RWPE2 (cell line): ENCODE measurements at places on chromosomes 7 and 10.

- H3K4me3 ChIP-seq: peak within 1 kb of the TSS; percentile 63
- H3K27ac ChIP-seq: peak within 1 kb of the TSS; percentile 58
- peaks cover 10% of the 10 kb centered on the region for H3K4me1 ChIP-seq
- H3K36me3 ChIP-seq: no peaks in the 10 kb centered on the region
These were observed at the start of gene RGS10 for GRCh38 chr10:119542357-119542987. Gene RGS10, minus strand, starts transcription at chr10:119542719. Its CDS starts 81 bp downstream, at chr10:119542638.

- no peaks in the 10 kb centered on the region for H3K4me1 ChIP-seq
- no peak for DNase-seq
- no peak overlapping the region for H3K4me3 ChIP-seq
- H3K27ac ChIP-seq: no peak overlapping the region
- H3K27me3 ChIP-seq: no peaks in the 10 kb centered on the region
These were observed 23.3 kb upstream of the TPST1 start for GRCh38 chr7:66181845-66182244.

GRCh38 chr10:123428391-123428790 lies 237.8 kb upstream of the GPR26 start:
- no peaks in the 10 kb centered on the region for H3K36me3 ChIP-seq
- H3K4me3 ChIP-seq: no peak overlapping the region
- H3K4me1 ChIP-seq: no peaks in the 10 kb centered on the region
- H3K27me3 ChIP-seq: peaks cover 39% of the 10 kb centered on the region
- no peak overlapping the region for H3K27ac ChIP-seq
- no peak for DNase-seq

GRCh38 chr10:112792487-112793201 lies 157.4 kb upstream of the TCF7L2 start:
- no peak for DNase-seq
- H3K4me3 ChIP-seq: no peak overlapping the region
- H3K4me1 ChIP-seq: no peaks in the 10 kb centered on the region

GRCh38 chr7:2477447-2478398 lies 1.5 kb upstream of the GRIFIN start:
- H3K4me3 ChIP-seq: no peak overlapping the region
- H3K36me3 ChIP-seq: no peaks in the 10 kb centered on the region
- no peaks in the 10 kb centered on the region for H3K27me3 ChIP-seq
- no peaks in the 10 kb centered on the region for H3K4me1 ChIP-seq

DNA sequence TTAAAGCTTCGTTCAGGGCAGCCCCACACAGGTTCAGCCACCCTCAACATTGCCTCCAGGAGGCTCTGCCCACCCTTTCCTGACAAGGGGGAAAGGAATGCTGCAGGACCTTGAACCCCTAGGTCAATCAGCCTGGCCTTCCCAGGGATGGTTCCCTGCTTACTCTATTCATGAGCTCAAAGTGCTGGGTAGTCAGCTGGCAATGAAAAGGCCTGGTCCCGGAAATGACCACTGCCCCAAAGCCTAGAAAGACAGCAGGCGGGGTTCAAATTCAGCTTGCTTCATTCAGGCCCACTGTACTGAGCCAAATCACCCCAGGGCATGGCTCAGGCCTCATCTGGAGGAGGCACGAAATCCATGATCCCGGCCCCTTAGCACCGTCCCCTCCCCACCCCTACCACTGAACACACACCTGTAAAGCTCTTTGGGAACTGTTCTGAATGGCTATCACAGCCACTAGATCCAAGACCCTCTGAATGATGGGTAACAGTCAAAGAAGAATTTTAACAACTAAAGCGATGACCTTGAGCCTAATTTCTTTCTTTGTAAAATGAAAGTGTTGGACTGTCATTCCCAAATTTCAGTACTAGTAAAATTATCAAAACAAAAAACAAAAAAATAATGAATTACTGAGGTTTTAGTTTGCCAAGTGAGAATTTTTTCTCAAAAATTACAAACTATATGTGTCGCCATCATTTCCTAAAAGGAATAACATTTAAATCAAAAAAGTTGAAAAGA lies 1.0 kb downstream of the URGCP start:
- H3K27ac ChIP-seq: peak overlapping the region; percentile 80
- no peaks in the 10 kb centered on the region for H3K27me3 ChIP-seq
- DNase-seq: peak; percentile 67
- no peaks in the 10 kb centered on the region for H3K36me3 ChIP-seq
- H3K4me1 ChIP-seq: peaks cover 17% of the 10 kb centered on the region
- peak overlapping the region; percentile 80 for H3K4me3 ChIP-seq

DNA sequence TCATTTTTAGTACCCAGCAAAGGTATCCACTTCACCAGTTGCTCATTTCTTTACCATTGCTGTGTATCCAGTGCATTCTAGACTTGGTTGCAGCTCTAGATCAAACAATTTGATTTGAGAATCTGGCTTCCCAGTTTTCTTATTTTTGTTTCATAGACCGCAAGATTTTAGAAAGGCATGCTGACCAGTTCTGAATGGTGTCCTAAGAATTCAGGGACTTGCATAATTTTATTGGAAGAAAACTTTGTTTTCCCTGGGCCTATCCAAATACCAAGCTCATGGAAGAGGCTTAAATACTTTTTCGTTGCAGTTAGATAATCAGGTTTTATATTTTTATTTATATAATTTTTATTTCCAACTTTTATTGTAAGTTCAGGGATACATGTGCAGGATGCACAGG lies 58.3 kb downstream of the BICC1 start:
- no peak overlapping the region for H3K27ac ChIP-seq
- H3K36me3 ChIP-seq: no peaks in the 10 kb centered on the region
- H3K27me3 ChIP-seq: no peaks in the 10 kb centered on the region
- DNase-seq: no peak
- H3K4me3 ChIP-seq: no peak overlapping the region

DNA sequence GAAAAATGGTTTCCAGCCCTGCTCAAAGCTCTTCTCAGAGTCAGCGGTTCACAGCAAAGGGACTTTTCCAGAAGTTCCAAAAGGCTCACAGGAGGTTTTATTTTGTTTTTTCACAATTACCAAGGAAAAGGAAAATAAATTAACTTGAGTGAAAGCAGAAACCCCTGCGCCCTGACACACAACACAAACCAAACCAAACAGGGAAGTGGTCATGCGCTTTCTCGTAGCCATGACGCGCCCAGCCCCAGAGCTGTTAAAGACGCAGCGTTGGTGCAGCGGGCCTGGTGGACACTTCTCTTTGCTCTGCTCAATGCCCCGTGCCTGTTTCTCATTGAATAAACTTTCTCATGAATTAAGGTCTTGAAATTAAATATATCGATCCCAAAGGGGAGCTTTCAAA lies 134.4 kb upstream of the LYZL2 start:
- H3K4me1 ChIP-seq: no peaks in the 10 kb centered on the region
- no peaks in the 10 kb centered on the region for H3K27me3 ChIP-seq
- DNase-seq: no peak
- no peaks in the 10 kb centered on the region for H3K36me3 ChIP-seq
- H3K4me3 ChIP-seq: no peak overlapping the region

DNA sequence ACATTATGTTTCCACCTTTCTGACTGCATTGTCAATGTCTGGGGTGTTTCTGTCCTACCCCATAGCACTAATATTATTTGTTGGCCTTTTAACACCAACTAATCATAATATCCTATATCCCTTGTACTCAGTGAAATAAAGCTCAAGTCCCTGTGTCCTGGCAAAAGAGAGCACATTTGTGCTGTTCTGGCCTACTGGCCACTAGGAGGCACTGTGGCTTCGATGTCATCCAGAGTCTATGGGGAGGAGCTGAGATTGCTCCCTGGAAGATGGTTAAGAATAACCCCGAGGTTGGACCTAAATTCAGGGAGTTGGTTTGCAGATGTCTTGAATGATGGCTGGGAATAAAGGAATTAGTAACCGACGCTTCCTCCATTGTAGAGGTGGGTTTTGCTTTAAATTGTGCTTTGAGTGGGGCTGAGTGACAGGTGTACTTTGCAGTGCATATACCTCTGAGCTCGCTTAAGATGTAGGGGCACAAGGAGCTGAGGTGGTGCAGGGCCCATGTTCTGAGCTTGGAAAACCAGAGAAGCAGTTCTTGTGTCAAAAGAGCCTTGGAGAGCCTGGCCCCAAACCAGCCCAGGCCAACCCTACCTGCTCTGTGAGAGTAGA lies 191.2 kb upstream of the PRSS1 start:
- DNase-seq: no peak
- no peak overlapping the region for H3K4me3 ChIP-seq
- H3K36me3 ChIP-seq: no peaks in the 10 kb centered on the region
- H3K27me3 ChIP-seq: no peaks in the 10 kb centered on the region
- peak overlapping the region; percentile 94 for H3K27ac ChIP-seq

DNA sequence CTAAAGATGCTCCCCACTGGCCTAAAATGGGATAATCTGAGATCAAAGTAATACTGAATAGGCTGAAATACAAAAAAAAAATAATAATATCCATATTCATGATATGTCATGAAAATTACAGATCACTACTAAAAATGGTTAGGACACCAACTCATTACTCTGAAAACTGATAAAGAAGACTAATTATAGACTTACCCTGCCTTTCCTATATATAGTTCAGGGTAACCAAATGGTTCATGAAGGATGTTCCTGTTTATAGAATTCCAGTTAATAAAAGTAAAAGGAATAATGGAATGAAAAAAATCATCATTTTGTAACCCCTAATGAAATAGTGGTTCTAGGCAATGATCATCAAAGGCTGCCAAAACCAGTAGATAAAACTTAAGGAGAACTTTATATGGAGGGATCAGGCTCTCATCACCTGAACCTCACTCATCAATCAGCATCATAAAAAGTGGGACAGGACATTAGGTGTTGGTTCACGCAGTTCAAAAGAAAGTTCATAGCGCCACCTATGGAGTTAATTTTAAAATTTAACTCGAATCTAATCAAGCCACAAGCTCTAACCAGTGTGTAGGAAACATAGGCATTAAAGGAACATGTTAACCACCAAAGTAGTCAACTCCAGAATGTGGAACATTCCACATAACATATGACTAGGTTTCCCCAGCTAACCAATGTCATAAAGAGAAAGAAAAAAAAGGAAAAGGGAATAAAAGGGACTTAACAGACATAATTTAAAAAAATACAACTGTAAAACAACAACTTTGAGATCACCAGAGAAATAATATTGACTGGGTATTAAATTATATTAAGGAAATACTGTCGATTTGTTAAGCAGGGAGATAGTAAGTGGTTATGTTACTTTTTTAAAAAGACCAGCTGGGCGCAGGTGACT lies 35.7 kb downstream of the P4HA1 start:
- DNase-seq: no peak
- no peak overlapping the region for H3K27ac ChIP-seq
- no peak overlapping the region for H3K4me3 ChIP-seq

- H3K36me3 ChIP-seq: no peaks in the 10 kb centered on the region
- DNase-seq: no peak
- peaks cover 24% of the 10 kb centered on the region for H3K4me1 ChIP-seq
- peak overlapping the region; percentile 92 for H3K27ac ChIP-seq
These were observed 161.7 kb upstream of the BMPER start for GRCh38 chr7:33743594-33743993.

- no peak for DNase-seq
- H3K4me1 ChIP-seq: peaks cover 18% of the 10 kb centered on the region
- no peaks in the 10 kb centered on the region for H3K27me3 ChIP-seq
- no peak overlapping the region for H3K4me3 ChIP-seq
These were observed 2.5 kb downstream of the NUDT5 start for GRCh38 chr10:12193193-12193592.

- no peak overlapping the region for H3K27ac ChIP-seq
- H3K36me3 ChIP-seq: no peaks in the 10 kb centered on the region
- peaks cover 13% of the 10 kb centered on the region for H3K4me1 ChIP-seq
- no peaks in the 10 kb centered on the region for H3K27me3 ChIP-seq
- DNase-seq: no peak
These were observed 211.5 kb upstream of the SLC26A5 start for GRCh38 chr7:103657474-103657894.

- H3K4me1 ChIP-seq: no peaks in the 10 kb centered on the region
- H3K36me3 ChIP-seq: no peaks in the 10 kb centered on the region
- H3K27me3 ChIP-seq: peaks cover 9% of the 10 kb centered on the region
- no peak for DNase-seq
- no peak overlapping the region for H3K4me3 ChIP-seq
- H3K27ac ChIP-seq: no peak overlapping the region
These were observed 376.1 kb upstream of the MTPN start for GRCh38 chr7:136353287-136353686.

DNA sequence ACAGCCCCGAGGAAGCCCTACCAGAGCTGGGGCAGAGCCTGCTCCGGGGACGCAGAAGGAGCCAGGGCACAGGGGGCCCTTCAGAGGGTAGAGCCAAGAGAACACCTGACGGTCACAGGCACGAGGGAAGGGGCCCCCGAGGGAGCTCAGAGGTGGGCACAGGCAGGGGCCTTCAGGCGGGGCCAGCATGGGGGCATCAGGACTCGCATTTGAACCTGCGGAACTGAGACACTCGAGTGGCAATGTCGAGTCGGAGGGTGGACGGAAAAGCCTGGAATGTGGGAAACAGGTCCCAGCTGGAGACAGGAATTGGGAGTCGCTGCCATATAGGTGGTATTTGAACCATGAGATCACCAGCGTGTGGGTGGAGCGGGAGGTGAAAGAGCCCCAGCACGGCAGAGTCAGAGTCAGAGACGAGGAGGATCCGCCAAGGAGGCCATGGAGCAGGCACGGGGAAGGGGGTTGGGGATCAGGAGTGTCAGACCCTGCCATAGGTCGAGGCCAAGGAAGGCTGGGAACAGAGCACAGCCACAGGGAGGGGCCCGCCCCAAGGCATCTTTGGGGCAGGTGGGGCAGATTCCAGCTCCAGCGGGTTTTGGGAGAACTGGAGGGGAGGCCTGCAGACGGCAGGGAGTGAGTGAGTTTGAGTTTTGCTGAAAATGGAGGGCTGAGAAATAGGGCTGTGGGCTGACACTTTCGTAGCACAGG lies 13.8 kb downstream of the STK32C start:
- no peaks in the 10 kb centered on the region for H3K27me3 ChIP-seq
- peak; percentile 50 for DNase-seq
- H3K4me1 ChIP-seq: no peaks in the 10 kb centered on the region
- H3K4me3 ChIP-seq: no peak overlapping the region
- no peaks in the 10 kb centered on the region for H3K36me3 ChIP-seq
- H3K27ac ChIP-seq: no peak overlapping the region

- DNase-seq: no peak
- no peak overlapping the region for H3K27ac ChIP-seq
- H3K36me3 ChIP-seq: peaks cover 6% of the 10 kb centered on the region; the same call in 1 of the 2 replicates
These were observed 176.2 kb downstream of the ST7 start for GRCh38 chr7:117129521-117129955.

DNA sequence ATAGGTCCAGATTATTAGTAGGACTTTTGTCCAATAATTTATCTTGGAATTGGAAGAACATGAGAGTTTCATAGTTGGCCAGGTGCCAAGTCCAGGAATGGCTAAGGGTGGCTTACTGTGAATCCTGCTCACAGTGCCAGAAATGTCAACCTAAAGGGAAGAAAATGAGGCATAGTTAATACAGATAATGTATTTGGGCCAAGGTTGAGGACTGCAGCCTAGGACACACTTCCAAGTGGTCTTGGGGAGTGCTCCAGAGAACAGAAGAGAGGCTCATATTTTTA lies 78.2 kb downstream of the MAPK8 start:
- no peaks in the 10 kb centered on the region for H3K27me3 ChIP-seq
- no peaks in the 10 kb centered on the region for H3K36me3 ChIP-seq
- peaks cover 11% of the 10 kb centered on the region for H3K4me1 ChIP-seq
- DNase-seq: no peak
- no peak overlapping the region for H3K4me3 ChIP-seq
